ENCODE measurements at places on chromosomes 4 and X.

DNA sequence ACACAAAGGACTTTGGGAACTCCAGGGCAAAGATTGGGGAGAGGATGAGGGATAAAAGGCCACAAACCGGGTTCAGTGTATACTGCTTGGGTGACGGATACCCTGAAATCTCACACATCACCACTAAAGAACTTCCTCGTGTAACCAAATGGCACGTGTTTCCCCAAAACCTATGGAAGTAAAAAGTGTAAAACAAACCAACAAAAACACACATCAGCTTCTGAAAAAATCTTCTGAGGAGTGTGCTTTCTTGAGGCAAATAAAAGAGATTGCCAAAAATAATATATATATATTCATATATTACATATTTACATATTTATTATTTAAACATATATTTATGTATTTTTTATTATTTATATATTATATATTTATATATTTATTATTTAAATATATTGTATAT is 3.9 kb downstream of the P2RY8 start:
- DNase-seq: no peak

GRCh38 chr4:6379767-6380745 is 92.4 kb downstream of the PPP2R2C start:
- no peak for DNase-seq

- DNase-seq: no peak
Observed at GRCh38 chr4:176277162-176277904, 8.3 kb upstream of the ASB5 start.

GRCh38 chr4:120853161-120853935 is 69.2 kb downstream of the PRDM5 start:
- DNase-seq: no peak

DNA sequence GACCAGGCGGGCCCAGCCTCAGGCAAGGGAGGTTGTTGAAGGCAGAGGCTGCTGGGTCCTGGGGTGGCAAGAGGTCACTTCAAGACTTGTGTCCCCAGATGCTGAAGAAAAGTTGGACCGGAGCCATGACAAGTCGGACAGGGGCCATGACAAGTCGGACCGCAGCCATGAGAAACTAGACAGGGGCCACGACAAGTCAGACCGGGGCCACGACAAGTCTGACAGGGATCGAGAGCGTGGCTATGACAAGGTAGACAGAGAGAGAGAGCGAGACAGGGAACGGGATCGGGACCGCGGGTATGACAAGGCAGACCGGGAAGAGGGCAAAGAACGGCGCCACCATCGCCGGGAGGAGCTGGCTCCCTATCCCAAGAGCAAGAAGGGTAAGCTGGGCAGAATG is 4.4 kb downstream of the PQBP1 start:
- no peak for DNase-seq

DNA sequence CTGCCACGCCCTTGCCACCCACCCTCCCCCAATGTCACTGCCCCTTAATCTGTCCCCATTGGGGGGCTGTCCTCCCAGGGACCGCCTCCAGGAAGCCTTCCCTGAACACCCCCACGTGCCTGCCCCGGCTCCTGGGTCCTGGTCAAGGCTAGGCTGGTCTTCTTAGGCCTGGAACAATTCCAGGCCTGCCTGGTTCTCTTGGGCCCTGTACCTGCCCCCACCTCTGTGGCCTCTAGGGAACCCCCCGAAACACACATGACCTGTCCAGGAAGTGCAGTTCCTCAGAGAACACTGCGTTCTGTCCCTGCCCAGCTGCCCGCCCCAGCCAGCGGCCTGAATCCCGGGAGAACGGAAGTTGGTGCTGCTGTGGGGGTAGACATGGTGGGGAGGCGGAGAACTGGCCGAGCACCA is 5.1 kb downstream of the MXD4 start:
- DNase-seq: no peak

- DNase-seq: no peak
Observed at GRCh38 chrX:135927897-135928296, 34.4 kb downstream of the SAGE1 start.

DNA sequence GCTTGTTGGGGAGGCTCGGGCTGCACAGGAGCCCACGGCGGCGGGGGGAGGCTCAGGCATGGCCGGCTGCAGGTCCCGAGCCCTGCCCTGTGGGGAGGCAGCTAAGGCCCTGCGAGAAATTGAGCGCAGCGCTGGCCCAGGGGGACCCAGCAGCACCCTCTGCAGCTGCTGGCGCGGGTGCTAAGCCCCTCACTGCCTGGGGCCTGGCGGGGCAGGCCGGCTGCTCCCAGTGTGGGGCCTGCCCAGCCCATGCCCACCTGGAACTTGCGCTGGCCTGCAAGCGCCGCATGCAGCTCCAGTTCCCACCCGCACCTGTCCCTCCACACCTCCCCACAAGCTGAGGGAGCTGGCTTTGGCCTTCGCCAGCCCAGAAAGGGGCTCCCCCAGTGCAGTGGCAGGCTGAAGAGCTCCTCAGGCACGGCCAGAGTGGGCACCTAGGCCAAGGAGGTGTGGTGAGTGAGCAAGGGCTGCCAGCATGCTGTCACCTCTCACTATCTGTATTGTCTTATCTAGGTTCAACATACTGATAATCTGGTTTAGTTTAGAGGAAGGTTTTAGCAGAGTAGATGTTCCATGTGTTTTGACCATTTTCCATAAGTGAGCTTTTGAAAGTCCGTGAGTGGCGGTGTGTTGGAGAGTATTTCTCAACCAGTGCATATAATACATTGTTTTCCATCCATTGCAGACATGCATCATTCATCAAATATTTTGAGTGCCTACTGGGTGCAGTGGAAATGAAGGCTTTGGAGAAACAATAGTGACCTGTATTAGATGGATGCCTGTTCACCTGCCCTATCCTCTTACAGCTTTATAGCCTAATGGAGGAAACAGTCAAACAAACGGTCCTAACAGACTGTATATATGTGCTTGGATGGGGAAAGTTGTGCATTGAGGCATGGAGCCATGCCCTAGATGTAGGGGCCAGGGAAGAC is 13.1 kb downstream of the PI4K2B start:
- no peak for DNase-seq
